ENCODE measurements at places on chromosomes 1 and 21.

DNA sequence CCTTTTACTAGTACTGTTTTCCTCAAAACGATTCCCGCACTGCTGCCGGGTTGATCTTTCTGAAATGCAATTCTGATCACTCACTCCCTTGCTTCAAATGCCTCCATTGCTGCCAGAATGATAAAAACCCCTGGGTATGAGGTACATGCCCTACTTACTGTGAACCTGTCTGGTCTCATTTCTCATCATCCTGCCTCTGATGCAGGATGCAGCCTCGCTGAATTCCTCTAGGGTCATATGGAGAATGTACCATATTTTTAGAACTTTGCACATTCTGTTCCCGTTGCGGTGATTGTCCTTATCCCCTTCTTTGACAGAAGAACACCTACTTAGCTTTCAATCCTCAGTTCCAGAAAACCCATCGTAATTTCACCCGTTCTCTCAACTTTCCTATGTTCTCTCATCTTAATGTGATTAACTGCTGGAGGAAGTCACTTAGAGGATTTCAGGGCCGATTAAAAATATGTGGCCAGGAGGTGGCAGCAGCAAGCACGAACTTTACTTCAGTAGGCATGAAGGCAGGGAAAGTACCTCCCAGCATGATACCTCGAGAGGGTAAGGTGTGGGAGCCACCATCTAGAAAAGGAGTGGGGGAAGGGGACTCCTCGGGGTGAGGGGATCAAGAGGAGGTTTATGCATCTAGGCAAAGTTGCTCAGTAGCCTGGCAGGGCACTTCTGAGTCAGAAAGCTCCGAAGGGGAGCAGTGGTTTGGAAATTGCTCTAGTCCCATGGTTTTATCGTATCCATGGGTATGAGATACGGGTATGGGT lies 361.5 kb upstream of the ZP4 start:
- no peak for DNase-seq

DNA sequence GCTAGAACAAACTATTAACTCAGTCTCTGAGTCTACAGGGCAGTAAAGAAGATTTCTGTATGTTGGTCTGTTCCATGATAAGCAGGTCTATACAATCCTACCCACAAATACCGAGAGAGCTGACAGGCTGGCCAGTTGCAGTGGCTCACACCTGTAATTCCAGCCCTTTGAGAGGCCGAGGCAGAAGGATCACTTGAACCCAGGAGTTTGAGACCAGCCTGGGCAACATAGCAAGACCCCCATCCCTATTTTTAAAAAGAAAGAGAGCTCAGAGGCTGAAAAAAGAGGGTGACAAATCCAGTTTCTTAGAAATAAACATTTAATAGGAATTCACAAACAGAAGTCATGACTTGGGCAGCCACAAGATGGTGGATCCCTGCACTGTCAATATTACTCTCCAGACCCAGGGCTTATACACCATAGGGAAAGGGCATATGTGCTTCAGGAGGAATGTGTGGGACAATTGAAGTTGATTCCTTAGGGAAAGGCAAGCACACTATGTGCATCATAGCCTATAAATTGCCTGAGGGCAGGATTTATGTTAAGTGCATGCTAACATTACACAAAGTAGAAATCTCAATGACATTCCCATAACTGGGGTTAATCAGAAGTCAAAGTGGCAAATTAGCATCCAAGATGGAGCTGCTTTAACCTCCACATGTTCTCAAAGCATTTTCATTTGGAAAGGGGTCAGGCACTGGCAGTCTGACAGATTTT lies 66.8 kb downstream of the SLC16A1 start:
- no peak for DNase-seq

DNA sequence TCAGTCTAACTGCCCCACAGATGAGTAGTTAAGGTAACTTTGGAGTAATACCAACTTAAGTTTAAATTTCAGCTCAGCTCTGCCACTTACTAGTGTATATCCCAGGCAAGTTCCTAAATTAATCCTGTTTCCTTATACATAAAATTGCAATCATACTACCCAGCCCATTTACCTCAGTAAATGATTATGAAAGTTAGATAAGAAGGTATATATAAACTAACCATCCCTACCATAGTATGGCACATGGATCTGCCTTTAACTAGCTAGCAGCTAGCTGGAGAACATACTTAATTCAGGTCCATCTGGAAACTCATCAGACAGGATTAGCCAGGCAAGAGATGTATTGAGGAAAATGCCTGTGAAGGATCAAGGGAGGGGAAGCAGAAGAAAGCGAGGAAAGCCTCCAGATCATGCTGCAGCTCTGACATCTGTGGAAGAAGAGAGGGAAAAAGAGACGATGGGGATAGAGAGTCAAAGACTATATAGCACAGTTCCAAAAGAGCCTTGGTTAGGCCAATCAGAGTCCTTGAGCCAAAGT lies 8.0 kb upstream of the JAK1 start:
- no peak for DNase-seq

DNA sequence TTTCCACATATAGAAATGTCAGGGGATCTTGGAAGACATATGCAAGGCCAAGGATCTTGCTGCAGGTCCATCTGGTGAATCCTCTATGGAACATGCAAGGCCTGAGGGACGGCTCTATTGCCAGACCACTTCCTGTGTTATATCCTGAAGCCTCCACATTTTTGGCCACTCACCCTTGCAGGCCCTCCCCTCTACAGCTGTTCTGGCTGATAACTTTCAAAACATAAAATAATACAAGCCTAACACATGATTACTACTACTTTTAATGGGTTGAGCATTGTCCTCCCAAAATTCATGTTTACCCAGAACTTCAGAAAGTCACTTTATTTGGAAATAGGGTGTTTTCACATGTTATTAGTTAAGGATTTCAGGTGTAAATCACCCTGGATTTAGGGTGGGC lies 18.5 kb upstream of the LYPLAL1 start:
- DNase-seq: no peak

GRCh38 chr1:183301239-183301638 lies 115.2 kb downstream of the LAMC2 start:
- no peak for DNase-seq

GRCh38 chr1:20883766-20884165 lies 96.7 kb upstream of the HP1BP3 start:
- DNase-seq: no peak

DNA sequence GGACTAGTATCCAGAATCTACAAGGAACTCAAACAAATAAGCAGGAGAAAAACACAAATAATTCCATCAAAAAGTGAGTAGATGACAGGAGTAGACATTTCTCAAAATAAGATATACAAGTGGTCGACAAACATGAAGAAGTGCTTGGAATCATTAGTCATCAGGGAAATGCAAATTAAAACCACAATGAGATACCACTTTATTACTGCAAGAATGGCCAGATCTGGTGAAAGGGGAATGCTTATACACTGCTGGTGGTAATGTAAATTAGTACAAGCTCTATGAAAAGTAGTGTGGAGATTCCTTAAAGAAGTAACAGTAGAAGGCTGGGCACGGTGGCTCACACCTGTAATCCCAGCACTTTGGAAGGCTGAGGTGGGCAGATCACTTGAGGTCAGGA lies 73.8 kb downstream of the POU2F1 start:
- no peak for DNase-seq

- DNase-seq: no peak
Measured at GRCh38 chr1:108863984-108864383, 7.1 kb upstream of the AKNAD1 start.

GRCh38 chr1:215188302-215188950 lies 105.9 kb downstream of the KCNK2 start:
- no peak for DNase-seq

DNA sequence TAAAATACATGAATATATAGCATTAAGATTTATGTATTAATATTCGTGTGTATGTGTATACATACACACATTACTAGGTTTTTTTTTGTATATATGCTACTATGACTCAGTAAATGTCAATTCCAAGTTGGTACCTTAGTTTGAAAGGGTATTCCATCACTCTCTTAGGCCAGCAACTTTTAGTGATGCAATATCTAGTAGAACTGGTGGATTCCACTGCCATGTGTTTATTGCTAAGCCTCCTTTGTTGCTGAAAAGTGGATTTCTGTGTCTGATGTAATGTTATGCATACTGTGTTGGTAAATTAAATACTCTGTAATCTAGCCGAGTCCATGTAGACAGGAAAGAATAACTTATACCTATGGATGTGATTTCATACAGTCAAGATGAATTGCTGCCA lies 16.9 kb upstream of the COL11A1 start:
- DNase-seq: no peak

DNA sequence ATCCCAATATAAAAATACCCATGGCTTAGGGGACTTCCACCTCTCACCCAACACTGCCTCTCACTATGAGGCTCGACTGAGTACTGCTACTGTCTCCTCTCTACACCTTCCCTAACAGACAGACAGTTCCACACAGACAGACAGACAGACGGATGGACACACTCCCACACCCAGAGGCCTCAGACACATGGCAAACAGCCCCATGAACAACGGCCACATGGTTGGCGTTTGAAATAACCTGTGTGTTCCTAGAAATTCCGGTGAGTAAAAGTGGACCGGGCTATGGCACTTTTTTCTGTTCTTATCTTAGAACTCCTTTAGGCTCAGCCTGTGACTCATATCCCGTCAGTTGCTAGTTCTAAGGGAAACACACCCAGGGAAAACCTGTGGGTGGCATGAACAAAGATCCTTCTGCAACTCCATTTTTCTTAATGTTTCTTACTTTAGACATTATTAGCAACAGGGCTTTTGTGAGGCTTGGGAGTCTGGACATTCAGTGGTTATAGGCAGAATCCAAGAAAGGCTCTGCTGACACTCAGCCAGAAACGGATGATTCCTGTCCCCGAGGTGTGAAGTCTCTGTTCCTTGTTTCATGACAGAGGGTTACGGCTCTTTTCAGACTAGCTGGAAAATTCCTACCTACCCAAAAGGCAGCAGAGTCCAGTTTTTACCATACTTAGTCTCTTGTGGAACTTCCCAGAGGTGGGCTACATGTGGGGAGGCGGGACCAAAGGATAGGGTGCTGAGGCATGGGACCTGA lies 90.5 kb upstream of the TLR5 start:
- DNase-seq: no peak

DNA sequence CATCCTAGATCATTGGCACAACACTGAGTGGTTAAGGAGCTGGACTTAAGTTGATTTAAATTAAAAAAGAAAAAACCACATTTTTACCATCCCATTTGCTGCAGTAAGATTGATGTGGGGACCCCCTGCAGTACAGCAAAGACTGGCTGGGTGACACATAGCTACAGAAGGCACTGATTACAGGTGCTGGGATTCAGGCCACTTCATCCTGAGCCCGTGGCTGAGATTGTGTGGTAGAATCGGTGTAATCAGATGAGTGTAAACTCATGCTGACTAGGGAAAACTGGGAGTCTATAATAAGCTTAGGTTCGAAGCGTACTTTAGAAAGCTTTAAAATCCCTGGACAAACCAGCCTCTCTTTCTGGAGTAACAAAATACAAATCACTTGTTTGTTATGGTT lies 70.1 kb downstream of the SLC25A24 start:
- no peak for DNase-seq

GRCh38 chr1:183845681-183846080 lies 40.8 kb downstream of the RGL1 start:
- DNase-seq: no peak

DNA sequence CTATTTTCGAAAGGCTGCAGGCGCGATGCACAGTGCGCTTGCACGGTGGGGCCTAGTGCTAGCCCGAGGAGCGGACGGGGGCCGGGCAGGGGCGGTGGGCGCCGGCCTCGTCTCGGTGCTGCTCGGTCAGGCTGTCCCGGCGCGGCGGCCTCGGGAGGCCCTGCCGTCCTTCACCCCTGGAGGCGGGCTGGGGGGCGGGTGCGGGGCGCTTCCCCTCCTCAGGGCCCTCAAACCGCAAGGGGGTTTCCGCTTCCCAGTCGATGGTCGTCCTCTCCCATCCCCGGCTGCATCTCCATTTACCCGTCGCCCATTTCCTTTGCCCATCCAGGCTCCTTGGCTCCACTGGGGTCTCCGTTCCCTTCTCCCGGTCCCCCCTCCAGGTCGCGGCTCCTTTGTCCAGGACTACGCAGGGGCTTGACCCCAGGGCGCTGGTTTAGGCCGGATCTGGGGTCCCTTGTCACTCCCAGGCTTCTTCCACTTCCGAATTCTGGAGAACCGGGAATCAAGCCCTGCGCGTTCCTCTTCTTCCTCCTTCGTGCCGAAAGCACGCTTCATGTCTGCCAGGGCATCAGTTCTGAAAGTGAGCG lies 196.3 kb upstream of the LMO4 start:
- no peak for DNase-seq

DNA sequence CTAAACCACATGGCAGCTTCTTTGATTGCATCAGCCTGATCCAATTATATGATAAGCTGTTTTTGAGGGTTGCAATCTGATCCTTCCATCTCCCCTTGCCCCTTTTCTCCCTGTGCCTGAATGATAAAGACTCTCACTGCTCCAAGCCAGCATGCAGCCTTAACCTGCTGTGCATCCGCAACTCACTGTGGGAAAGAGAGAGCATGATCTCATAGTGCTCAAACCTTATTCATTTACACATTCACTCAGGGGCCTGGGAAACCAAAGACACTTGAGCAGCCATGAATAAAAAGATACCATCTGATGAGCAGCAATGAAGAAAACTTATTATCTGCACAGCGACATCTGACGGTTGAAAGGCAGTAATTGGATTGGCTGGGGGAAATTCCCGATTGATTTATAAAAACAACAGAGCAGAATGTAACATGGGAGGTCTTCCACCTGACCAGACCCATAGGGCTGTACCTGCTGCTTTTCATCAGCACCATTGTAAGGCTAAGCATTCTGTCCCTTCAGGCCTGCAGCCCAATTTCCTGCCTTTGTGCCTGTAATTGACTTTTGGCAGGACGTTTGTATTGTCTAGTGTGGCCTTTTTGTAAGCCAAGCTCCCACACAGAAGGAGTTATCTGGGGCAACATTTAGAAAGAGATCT lies 62.5 kb downstream of the KIAA0040 start:
- DNase-seq: peak; percentile 10

DNA sequence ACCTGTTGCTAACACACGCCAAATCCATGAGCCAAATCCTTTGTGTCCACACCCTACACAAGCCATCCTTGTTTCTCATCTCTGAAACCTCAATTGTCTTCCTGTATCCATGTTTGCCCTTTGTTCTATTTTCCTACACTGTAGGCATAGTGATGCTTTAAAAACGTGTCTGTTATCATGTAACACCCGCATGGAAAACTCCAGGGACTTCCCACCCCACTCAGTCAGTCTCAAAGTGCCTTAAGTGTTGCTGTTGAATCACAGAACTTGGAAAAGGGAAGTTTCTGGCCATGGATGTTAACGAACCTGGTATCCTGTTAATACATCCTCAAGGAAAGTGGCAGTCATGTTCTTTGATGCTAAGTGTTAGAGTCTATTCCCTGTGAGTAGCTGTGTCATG lies 9.7 kb downstream of the OR2T11 start:
- DNase-seq: no peak

All from T-helper 2 cell (primary cell).